K562 (cell line): ENCODE measurements at places on chromosomes 3 and 15. TPM values are rescaled to one million over a fixed set of nuclear protein-coding genes. Genes with fewer than 3 reads are reported as not detected.

The SI gene
- total RNA-seq = not detected in 2 replicates

The EPHB3 gene
- total RNA-seq = 0.04 TPM in 1 of 2 replicates, not detected in the other

The P2RY12 gene
- total RNA-seq = not detected in 2 replicates

DNA sequence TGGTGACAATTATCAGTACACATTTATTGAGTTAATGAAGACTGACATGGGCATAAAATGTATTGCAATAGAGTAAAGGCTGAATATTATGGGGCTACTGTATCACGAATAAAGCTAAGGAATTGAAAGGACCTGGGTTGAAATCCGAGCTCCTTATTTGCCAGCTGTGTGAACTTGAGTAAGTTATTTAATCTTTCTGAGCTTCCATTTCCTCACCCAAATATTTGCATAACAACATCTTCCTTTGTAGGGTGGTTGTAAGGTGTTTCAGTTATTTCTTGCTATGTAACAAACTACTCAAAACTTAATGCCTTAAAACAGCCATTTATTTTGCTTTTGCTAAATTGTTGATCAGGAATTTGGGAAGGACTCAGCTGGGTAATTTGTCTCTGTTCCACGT lies 111.1 kb upstream of the TSC22D2 start:
- no peak for DNase-seq

DNA sequence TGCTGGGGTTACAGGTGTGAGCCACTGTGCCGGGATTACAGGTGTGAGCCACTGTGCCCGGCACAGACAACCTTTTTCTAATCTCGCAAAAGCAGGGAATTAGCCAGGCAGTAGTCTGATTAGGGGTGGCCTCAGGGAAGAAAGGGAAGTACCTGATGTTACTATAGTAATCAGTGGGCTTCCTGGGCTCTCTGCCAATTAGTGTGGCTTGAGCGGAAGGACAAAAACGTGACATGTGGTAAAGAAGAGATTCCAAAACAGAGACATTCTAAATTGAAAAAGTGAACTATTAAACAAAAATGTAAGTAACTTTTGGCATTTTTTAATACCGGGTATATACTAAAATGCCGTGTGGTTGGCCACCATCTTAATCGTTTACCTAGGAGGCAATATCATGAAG lies 48.1 kb downstream of the CFAP20DC start:
- DNase-seq = peak; percentile 54

DNA sequence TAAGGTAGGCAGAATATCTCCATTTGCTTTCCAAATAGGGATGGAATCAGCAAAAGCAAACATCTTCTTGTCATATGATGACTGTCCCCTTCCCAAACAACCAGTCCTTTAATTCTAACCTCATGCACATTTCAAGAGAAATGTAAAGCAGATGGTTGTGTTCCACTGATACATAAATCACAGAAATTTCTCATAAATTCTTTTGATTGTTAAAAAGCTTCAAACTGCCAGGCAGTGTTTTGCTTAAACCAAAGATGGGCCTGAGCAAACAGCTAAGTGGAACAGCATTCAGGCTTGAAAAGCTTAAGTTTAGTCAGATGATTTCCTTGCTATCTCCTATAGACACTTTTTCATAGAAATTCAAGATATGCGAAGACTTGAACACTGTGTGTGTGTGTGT lies 74.3 kb upstream of the SOX2 start:
- DNase-seq = no peak

The CKMT1B gene
- 5.5 and 8.7 TPM in 2 replicates for total RNA-seq

DNA sequence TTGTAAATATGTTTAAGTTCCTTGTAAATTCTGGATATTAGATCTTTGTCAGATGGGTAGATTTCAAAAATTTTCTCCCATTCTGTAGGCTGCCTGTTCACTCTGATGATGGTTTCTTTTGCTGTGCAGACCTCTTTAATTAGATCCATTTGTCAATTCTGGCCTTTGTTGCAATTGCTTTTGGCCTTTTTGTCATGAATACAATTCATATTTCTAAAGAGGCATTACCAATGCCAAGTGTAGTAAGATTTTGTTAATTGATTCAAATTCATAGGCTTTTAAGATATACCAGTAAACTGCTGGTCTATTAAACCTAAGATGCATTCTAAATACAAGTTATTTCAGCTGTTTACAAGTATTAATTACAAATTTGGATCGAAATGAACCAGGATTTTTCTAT lies 31.0 kb downstream of the PIK3R4 start:
- DNase-seq = no peak

- DNase-seq = no peak
Observed at GRCh38 chr3:14518893-14519292, 21.2 kb downstream of the GRIP2 start.

GRCh38 chr3:72593881-72594397 lies 254.3 kb downstream of the SHQ1 start:
- no peak for DNase-seq

The SH3BP5 gene
- total RNA-seq = 13.9 and 18.6 TPM in 2 replicates

The ATP2B2 gene
- not detected in 2 replicates for total RNA-seq

The DLL4 gene
- total RNA-seq = 1.1 and 1.3 TPM in 2 replicates

DNA sequence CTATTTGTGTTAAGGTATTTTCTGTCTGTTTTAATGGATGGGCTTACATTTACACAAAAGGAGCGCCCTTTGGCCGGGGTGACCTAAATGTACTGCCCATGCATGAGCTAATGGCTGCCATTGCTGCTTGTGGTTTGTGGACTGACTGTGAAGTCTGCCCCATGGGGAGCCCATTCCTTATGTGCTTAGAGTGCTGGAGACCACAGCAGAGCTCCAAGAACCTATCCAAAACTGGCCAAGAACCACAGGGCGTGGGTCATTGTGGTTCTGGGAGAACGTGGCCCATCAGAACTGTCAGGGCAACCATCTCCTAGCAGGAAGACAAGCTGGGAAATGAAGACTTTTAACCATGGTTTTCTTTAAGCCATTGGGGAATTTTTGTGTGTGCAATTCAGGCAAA lies 105.3 kb downstream of the CHDH start:
- DNase-seq = no peak

The CLDN11 gene
- 0.24 and 0.42 TPM in 2 replicates for total RNA-seq

- no peak for DNase-seq
Observed at GRCh38 chr3:178588628-178589027, 52.4 kb downstream of the KCNMB2 start.

DNA sequence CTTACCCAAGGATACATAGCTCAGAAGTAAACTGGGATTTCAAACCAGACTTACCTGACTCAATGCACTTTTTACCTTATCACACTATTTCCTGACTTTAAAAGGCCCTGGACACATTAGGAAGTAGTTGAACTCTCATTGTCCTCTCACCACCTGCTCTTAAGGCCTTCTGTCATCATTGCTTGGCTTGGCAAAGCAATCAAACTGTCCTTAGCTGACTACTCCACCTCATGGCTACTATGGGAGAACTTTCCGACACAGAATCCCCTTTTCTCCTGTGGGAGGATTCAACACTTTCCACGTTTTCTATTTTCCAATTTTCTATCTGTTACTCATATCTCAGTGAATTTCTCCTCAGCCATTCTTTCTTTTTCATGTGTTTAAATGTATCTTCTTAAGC lies 55.4 kb downstream of the ZNF148 start:
- no peak for DNase-seq

GRCh38 chr15:78179906-78180305 lies 30.7 kb downstream of the IDH3A start:
- no peak for DNase-seq
